ENCODE measurements at places on chromosomes 3 and 15.

- DNase-seq: no peak
Measured at GRCh38 chr3:159619341-159619885, 369.2 kb upstream of the IL12A start.

DNA sequence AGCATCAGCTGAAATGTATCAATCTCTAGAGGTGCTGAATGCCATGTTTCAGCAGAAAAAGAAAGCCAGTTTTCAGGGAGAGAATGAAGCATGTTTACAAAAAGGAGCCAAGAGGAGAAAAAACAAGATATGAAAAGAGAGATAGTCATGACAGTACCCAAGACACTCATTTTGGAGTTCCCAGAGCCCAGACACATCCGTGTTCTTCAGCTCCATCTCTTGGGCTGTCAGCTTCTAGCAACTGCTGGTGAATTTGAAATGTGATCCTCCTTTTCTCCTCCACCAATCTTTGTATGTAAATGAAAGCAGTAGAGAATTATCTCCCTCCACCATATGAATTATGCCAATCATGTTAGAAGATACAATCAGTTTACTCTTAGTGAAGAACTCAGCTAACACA, 93.0 kb upstream of the SLC25A36 start:
- DNase-seq: no peak

DNA sequence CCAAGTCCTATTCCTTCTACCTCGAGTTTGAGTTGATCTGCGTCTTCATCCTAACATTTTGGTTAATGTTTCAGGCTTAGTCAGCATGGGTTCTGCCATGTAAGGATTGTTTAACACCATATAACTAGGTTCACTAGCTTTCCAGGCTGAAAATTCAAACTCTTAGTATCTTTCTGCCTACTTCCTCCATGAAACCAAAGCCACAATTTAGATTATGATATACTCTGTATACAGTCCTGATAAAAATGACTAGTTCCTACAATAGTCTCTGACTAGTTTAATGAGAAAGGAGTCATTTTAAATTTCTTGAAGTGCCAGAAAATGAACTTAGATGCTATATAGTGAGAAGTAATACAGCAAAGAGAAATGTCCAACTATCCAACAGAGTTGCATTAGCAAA, 6.6 kb upstream of the BTLA start:
- no peak for DNase-seq

DNA sequence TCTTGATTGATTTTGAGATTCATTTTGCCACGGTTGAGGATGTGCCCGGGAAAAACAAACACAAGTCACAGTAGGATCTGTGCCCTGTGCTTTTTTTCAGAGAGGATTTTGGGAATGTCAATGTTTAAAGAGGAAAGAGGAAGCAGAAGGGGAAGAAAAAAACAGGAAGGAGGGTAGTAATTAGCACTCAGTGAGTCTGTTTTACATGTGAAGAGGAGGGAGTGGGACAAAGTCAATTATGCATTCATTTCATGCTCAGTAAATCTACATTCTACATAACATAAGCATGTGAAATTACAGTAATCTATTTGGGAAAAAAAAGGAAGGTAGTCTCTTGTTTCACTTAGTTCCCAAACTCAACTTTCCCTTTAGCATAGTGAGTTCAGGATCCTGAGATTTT, 18.3 kb upstream of the CD200 start:
- DNase-seq: no peak

DNA sequence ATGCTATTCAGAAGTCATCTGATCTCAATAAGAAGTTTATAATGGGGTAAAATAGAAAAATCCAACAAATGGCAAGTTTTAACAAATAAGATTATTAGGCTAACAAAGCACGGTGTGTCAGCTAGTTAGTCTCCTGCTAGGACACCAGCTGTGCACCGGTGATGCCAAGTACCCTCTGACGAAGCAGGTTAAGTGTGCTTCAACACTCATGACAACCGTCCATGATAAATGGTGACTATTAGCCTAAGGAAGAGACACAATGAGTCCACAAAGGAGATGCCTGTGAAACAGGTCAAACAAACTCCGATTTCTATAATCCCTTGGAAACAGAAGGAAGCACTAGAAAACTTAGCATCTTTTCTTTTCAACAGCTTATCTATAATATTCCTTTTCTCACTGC, 36.5 kb downstream of the ATP13A3 start:
- DNase-seq: no peak

GRCh38 chr3:99774467-99774866, 43.2 kb upstream of the CMSS1 start:
- no peak for DNase-seq

DNA sequence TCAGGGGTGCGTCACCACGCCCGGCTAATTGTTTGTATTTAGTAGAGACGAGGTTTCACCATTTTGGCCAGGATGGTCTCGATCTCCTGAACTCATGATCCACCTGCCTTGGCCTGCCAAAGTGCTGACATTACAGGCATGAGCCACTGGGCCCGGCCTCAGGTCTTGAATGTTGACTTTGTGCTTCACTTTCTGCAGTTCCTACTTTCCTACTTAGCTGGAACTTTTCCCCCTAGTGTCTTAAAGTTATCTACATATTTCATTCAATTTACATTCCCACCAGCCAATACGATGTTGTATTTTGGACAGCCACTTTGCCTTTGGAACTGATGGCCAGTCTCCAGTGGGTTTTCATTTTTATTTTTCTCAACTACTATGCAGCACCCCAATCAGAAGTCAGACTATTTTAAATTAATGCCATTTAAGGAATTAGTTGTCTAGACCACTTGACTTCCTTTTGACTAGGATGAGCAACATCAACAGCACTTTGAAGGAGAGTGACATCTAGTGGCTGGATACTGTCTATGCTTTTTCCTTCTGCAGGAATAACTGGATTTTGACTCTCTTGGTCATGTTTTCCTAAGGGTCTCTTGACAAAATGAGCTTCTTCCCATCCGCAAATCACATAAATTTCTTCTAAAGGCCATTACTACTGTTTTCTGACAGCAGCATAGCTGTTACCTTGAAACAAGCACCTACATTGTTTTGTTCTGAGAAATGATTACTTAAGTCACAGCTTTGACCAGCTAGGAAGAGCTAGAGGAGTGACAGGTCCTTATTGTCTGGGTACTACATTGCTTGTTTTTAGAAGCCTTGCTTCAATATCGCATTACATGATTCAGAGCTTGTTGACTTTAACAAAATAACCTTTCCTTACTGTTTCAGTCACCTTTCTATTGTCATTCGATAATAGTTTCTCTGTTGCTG, 140.2 kb downstream of the ITPR1 start:
- DNase-seq: no peak

- DNase-seq: no peak
Measured at GRCh38 chr3:193673845-193674244, 80.8 kb downstream of the OPA1 start.
